ENCODE measurements at places on chromosomes 4 and X. TPM values are rescaled to one million over a fixed set of nuclear protein-coding genes. Genes with fewer than 3 reads are reported as not detected.

Gene MAGEA4
- not detected for polyA plus RNA-seq

Gene CETN2
- 2.3 TPM for polyA plus RNA-seq

Gene INTS12
- 8.0 TPM for polyA plus RNA-seq

Gene GAGE12J
- polyA plus RNA-seq, result not detected

DNA sequence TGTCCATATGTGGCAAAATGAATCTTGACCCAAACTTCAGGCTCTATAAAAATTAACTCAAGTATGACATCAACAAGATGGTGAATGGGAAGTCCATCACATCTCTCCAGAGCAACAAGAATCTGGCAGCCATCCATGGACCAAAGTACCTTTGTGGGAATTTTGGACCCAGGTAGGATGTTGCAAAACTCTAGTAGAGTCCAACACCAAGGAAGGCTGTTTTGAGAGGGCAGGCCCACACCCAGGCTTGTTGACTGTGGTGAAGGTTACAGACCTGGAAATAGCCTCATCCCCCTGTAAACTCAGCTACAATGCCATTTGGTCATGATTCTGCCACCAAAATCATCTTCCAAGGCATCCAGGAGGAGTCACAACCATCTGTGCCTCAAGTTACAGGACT, 12.9 kb downstream of the DGAT2L6 start:
- H3K4me1 ChIP-seq, result no peaks in the 10 kb centered on the region
- no peaks in the 10 kb centered on the region for H3K36me3 ChIP-seq
- no peak overlapping the region for H3K27ac ChIP-seq
- H3K27me3 ChIP-seq, result no peaks in the 10 kb centered on the region

GRCh38 chr4:121953860-121954259, 2.0 kb upstream of the TRPC3 start:
- H3K36me3 ChIP-seq, result no peaks in the 10 kb centered on the region
- H3K27me3 ChIP-seq, result peaks cover 63% of the 10 kb centered on the region
- H3K4me3 ChIP-seq, result no peak overlapping the region
- DNase-seq, result no peak

- H3K27ac ChIP-seq, result no peak overlapping the region
- H3K4me1 ChIP-seq, result peaks cover 13% of the 10 kb centered on the region
- no peaks in the 10 kb centered on the region for H3K36me3 ChIP-seq
- no peaks in the 10 kb centered on the region for H3K27me3 ChIP-seq
These were observed 1.5 kb downstream of the CFAP97 start for GRCh38 chr4:185201977-185202962.

Gene FHL1
- 4.0 TPM for polyA plus RNA-seq

DNA sequence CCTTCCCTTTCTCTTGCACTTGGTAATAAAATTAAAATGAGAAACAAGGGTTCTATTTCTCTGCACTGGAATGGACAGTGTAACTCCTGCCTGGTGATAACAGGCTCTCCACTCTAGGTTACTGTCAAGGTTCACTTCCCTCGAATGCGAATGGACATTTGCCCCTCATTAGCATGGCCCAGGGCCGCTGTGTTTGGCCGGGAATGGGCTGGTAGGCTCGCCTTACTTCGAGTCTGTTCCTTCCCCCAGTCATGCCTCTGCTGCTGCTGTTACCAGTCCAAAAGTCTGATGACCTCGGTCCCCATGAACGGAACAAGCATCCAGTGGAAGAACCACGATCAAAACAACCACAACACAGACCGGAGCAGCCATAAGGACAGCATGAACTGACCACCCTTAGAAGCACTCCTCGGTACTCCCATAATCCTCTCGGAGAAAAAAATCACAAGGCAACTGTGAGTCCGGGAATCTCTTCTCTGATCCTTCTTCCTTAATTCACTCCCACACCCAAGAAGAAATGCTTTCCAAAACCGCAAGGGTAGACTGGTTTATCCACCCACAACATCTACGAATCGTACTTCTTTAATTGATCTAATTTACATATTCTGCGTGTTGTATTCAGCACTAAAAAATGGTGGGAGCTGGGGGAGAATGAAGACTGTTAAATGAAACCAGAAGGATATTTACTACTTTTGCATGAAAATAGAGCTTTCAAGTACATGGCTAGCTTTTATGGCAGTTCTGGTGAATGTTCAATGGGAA, 61.5 kb downstream of the EDNRA start:
- H3K4me1 ChIP-seq, result no peaks in the 10 kb centered on the region
- no peak overlapping the region for H3K27ac ChIP-seq
- no peaks in the 10 kb centered on the region for H3K36me3 ChIP-seq

Gene NEXMIF
- not detected for polyA plus RNA-seq

- H3K27me3 ChIP-seq, result no peaks in the 10 kb centered on the region
- H3K4me1 ChIP-seq, result no peaks in the 10 kb centered on the region
- no peak for DNase-seq
- no peaks in the 10 kb centered on the region for H3K36me3 ChIP-seq
- H3K4me3 ChIP-seq, result no peak overlapping the region
These were observed 2296.6 kb upstream of the AGA start for GRCh38 chr4:179738822-179739221.

- H3K27ac ChIP-seq, result no peak overlapping the region
- no peaks in the 10 kb centered on the region for H3K36me3 ChIP-seq
- H3K4me1 ChIP-seq, result no peaks in the 10 kb centered on the region
- no peaks in the 10 kb centered on the region for H3K27me3 ChIP-seq
- no peak overlapping the region for H3K4me3 ChIP-seq
These were observed 49.1 kb downstream of the MID1 start for GRCh38 chrX:10571260-10571659.

- H3K36me3 ChIP-seq, result no peaks in the 10 kb centered on the region
- no peaks in the 10 kb centered on the region for H3K4me1 ChIP-seq
- H3K27me3 ChIP-seq, result no peaks in the 10 kb centered on the region
- no peak for DNase-seq
- H3K27ac ChIP-seq, result no peak overlapping the region
These were observed 122.7 kb downstream of the CBLL2 start for GRCh38 chrX:22395372-22395771.
